ENCODE measurements at places on chromosomes 6 and 20. TPM values are rescaled to one million over a fixed set of nuclear protein-coding genes. Genes with fewer than 3 reads are reported as not detected.
A peak's percentile ranks its signal among the peaks of the same experiment; 100 is the strongest.

The MLN gene
- total RNA-seq = not detected

The LTA gene
- total RNA-seq = not detected

The RPS10 gene
- total RNA-seq = 1,747 TPM

The C6orf141 gene
- total RNA-seq = 5.0 TPM

The RAET1G gene
- not detected for total RNA-seq

The TRIM15 gene
- not detected for total RNA-seq

The EYA2 gene
- total RNA-seq = 24.9 TPM

DNA sequence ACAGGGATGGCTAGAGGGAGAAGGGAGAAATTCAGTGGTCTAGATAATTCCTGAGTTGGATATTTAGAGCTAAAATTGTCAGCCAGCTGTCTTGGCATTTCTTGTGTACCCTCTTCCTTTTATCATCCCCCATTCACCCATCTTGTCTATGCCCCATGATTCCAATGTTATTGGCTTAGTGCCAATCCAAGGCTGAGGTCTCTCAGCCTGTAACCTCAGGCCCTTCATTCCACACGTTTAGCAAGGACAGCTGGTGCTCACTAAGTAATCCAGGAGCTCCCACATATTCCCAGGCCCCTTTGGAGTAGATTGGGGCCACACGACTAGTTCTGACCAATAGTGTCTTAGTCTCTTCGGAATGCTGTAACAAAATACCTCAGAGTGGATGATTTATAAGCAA lies 112.4 kb upstream of the ATXN1 start:
- no peak overlapping the region for H3K4me3 ChIP-seq
- no peak for DNase-seq
- H3K4me1 ChIP-seq = no peaks in the 10 kb centered on the region
- H3K27ac ChIP-seq = no peak overlapping the region
- no peaks in the 10 kb centered on the region for H3K36me3 ChIP-seq

- no peaks in the 10 kb centered on the region for H3K36me3 ChIP-seq
- no peaks in the 10 kb centered on the region for H3K27me3 ChIP-seq
- H3K27ac ChIP-seq = peak overlapping the region; percentile 87
These were observed 176.4 kb upstream of the AKAP12 start for GRCh38 chr6:151063352-151063751.

GRCh38 chr6:9610620-9611415 lies 804.1 kb downstream of the TFAP2A start:
- no peak overlapping the region for H3K27ac ChIP-seq
- H3K27me3 ChIP-seq = no peaks in the 10 kb centered on the region
- DNase-seq = no peak
- H3K4me1 ChIP-seq = no peaks in the 10 kb centered on the region

- no peaks in the 10 kb centered on the region for H3K36me3 ChIP-seq
- H3K4me1 ChIP-seq = no peaks in the 10 kb centered on the region
- no peak overlapping the region for H3K4me3 ChIP-seq
- H3K27me3 ChIP-seq = no peaks in the 10 kb centered on the region
- H3K27ac ChIP-seq = no peak overlapping the region
These were observed 14.7 kb upstream of the HMGN3 start for GRCh38 chr6:79249136-79249535.

GRCh38 chr20:33172781-33173180 lies 4.8 kb downstream of the BPIFA2 start:
- no peaks in the 10 kb centered on the region for H3K4me1 ChIP-seq
- DNase-seq = no peak
- no peak overlapping the region for H3K4me3 ChIP-seq
- H3K27me3 ChIP-seq = no peaks in the 10 kb centered on the region

GRCh38 chr20:5570031-5570430 lies 180.2 kb upstream of the SHLD1 start:
- no peaks in the 10 kb centered on the region for H3K27me3 ChIP-seq
- no peak for DNase-seq
- H3K4me1 ChIP-seq = no peaks in the 10 kb centered on the region
- peaks cover 4% of the 10 kb centered on the region for H3K36me3 ChIP-seq
- H3K27ac ChIP-seq = no peak overlapping the region
- H3K4me3 ChIP-seq = no peak overlapping the region

- no peaks in the 10 kb centered on the region for H3K27me3 ChIP-seq
- no peaks in the 10 kb centered on the region for H3K36me3 ChIP-seq
- DNase-seq = no peak
- no peaks in the 10 kb centered on the region for H3K4me1 ChIP-seq
- H3K27ac ChIP-seq = no peak overlapping the region
These were observed 60.5 kb downstream of the PPP1R14C start for GRCh38 chr6:150203378-150203777.

DNA sequence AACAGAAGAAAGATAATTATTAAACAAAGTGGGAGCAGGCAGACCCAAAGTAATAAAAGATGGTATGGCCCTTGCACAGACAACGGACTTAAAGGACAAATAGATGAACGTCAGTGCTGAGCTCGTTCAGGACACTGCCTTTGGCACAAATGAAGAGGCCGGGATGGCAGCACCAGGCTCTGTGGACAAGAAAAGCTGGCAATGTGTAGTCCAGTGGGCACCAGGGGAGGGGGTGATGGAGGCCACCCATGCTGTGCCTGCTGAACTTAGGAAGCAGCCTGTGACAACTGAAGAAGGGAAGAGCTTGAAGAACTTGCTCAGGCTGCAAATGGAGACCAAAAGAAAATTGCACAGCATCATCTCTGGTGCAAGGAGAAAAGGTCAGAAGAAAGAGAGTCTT lies 131.0 kb downstream of the ANKRD60 start:
- no peak for DNase-seq
- H3K4me3 ChIP-seq = no peak overlapping the region
- H3K4me1 ChIP-seq = no peaks in the 10 kb centered on the region
- H3K27ac ChIP-seq = no peak overlapping the region
- H3K36me3 ChIP-seq = no peaks in the 10 kb centered on the region

- H3K27me3 ChIP-seq = no peaks in the 10 kb centered on the region
- peaks cover 44% of the 10 kb centered on the region for H3K36me3 ChIP-seq
- DNase-seq = no peak
- H3K4me1 ChIP-seq = peaks cover 3% of the 10 kb centered on the region
- H3K4me3 ChIP-seq = no peak overlapping the region
These were observed 78.3 kb downstream of the TRAM2 start for GRCh38 chr6:52498538-52499017.

DNA sequence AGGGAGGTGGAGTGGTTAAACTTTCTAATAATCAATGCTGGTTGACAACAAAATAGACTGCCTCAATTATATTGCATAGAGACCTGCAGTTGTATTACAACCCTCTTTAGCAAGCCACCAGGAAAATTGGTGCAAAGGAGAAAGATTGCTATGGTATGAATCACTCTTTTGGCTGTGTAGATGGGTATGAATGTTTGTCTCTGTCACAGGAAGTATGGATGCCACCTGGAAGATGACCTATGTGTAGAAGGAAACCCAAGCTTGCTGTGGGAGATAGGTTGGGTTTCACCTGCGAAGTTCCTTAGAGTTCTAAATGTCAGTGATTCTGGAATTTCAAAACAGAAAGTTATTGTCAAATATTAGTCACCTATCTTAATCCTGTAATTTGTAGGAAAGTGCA lies 134.6 kb downstream of the SOBP start:
- no peak for DNase-seq
- H3K4me1 ChIP-seq = no peaks in the 10 kb centered on the region
- H3K27ac ChIP-seq = no peak overlapping the region
- no peak overlapping the region for H3K4me3 ChIP-seq

- H3K4me3 ChIP-seq = no peak overlapping the region
- no peak overlapping the region for H3K27ac ChIP-seq
- no peaks in the 10 kb centered on the region for H3K36me3 ChIP-seq
- H3K4me1 ChIP-seq = no peaks in the 10 kb centered on the region
- no peaks in the 10 kb centered on the region for H3K27me3 ChIP-seq
These were observed 180.2 kb downstream of the PTPRT start for GRCh38 chr20:43009532-43009931.

DNA sequence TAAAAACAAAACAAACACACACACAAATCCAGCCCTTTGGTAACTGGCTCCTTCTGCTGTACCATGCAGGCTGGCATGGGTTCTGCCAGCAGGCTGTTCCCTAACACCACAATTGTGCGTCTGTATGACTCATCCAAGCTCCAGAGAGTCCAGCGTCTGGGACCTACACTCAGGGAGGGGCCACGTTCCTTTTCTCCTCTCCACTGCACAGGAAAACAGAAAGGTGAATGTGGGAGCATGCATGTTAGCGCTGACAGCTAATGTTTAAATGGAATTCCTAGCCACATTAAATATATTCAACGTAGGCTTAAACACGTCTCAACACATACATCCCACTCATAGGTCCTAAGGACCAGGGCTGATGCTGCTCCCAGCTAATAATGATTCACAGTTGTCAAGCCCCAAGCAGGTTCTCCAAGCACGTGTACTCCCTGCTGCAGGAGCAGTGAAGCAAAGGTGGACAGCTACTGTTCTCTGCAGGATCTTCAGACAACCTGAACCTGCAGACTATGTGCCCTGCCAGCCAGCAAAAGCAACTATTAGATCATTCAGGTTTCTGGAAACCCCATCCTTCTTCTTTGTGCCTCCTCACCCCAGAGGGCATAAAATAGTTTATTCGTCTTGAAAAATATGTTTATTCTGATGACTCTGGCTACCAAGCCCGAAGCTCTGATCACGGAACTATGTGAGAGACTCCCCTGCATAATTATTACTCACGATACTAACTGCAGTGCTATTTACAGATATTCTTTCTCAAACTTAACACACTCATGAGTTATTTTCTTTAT lies 20.9 kb downstream of the MAP1LC3A start:
- peaks cover 25% of the 10 kb centered on the region for H3K36me3 ChIP-seq
- H3K27me3 ChIP-seq = no peaks in the 10 kb centered on the region
- peak overlapping the region; percentile 88 for H3K27ac ChIP-seq
- DNase-seq = peak; percentile 35

- H3K36me3 ChIP-seq = no peaks in the 10 kb centered on the region
- no peaks in the 10 kb centered on the region for H3K27me3 ChIP-seq
- no peak overlapping the region for H3K4me3 ChIP-seq
- no peak overlapping the region for H3K27ac ChIP-seq
- DNase-seq = peak; percentile 10
- H3K4me1 ChIP-seq = no peaks in the 10 kb centered on the region
These were observed 8.9 kb downstream of the MANBAL start for GRCh38 chr20:37298190-37298939.

DNA sequence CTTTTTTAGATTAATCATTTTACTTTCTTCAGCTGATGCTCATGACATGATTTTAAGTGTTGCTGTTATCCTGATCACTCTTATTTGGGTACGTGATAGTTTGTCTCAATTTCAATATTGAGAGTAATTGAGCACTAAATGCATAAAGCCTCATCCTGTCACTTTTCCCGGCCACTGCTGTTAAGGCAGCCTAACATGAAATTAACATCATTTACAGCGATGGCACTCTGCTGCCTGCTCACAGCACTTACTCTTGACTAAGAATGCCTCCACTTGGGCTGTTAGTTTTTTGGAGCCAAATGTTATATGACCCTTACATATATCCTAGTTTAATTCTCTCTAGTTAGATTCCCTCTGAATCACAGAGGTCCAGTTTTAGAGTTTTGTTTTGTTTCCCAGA lies 107.3 kb downstream of the SLX4IP start:
- H3K4me3 ChIP-seq = no peak overlapping the region
- no peaks in the 10 kb centered on the region for H3K36me3 ChIP-seq
- DNase-seq = no peak
- H3K27ac ChIP-seq = no peak overlapping the region
- no peaks in the 10 kb centered on the region for H3K27me3 ChIP-seq

DNA sequence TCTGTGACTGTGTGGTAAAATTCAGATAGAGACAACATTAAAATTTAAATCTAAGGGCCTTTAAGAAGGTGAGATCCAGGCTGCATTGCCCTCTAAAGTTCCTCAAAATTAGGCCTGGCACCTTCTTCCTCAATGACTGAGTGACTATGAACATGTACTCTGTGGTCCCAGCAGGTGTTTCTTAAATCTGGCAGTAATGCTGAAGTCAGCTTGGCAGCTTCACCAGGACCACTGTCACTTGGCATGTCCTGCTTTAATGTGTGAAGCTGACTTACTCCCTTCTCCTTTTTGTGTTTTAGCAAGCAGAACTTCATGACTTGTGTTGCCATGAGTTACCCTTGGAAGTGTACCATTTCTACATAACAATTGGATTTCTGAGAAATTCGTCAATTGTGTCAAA lies 141.7 kb downstream of the NKAIN2 start:
- no peak for DNase-seq
- H3K27me3 ChIP-seq = no peaks in the 10 kb centered on the region
- no peaks in the 10 kb centered on the region for H3K4me1 ChIP-seq
- no peak overlapping the region for H3K4me3 ChIP-seq
- H3K36me3 ChIP-seq = no peaks in the 10 kb centered on the region

DNA sequence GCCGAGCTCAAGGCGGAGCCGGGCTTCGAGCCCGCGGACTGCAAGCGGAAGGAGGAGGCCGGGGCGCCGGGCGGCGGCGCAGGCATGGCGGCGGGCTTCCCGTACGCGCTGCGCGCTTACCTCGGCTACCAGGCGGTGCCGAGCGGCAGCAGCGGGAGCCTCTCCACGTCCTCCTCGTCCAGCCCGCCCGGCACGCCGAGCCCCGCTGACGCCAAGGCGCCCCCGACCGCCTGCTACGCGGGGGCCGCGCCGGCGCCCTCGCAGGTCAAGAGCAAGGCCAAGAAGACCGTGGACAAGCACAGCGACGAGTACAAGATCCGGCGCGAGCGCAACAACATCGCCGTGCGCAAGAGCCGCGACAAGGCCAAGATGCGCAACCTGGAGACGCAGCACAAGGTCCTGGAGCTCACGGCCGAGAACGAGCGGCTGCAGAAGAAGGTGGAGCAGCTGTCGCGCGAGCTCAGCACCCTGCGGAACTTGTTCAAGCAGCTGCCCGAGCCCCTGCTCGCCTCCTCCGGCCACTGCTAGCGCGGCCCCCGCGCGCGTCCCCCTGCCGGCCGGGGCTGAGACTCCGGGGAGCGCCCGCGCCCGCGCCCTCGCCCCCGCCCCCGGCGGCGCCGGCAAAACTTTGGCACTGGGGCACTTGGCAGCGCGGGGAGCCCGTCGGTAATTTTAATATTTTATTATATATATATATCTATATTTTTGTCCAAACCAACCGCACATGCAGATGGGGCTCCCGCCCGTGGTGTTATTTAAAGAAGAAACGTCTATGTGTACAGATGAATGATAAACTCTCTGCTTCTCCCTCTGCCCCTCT lies 1.1 kb downstream of the CEBPB start:
- no peaks in the 10 kb centered on the region for H3K4me1 ChIP-seq
- H3K27me3 ChIP-seq = no peaks in the 10 kb centered on the region
- H3K4me3 ChIP-seq = peak overlapping the region; percentile 89
- DNase-seq = no peak

- H3K27me3 ChIP-seq = no peaks in the 10 kb centered on the region
- no peak overlapping the region for H3K27ac ChIP-seq
- no peak for DNase-seq
- H3K4me3 ChIP-seq = no peak overlapping the region
- no peaks in the 10 kb centered on the region for H3K4me1 ChIP-seq
These were observed 25.2 kb downstream of the RFPL4B start for GRCh38 chr6:112372226-112372806.

DNA sequence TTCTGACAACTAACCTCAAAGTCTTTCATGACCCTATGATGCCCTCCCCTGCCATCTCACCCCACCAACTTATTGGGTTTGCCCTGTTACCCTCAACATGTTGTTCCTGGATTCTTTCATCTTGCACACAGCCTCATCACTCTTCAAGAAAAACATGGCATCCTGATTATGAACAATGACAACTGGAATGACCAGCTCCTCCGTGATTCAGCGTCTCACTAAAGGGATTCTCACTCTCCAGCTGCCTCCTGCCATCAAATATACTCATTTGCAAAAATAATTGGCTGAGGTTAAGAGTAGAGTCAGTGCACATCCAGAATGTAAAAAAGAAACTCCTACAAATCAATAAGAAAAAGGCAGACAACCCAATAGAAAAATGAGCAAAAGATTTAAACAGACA lies 59.7 kb upstream of the MDGA1 start:
- no peaks in the 10 kb centered on the region for H3K36me3 ChIP-seq
- no peak overlapping the region for H3K4me3 ChIP-seq
- DNase-seq = no peak
- H3K4me1 ChIP-seq = no peaks in the 10 kb centered on the region
- no peak overlapping the region for H3K27ac ChIP-seq

Data from tibial nerve (tissue), 4 donors.